Smooth muscle cell of trachea (primary cell): ENCODE measurements at places on chromosomes 3 and 15. TPM values are rescaled to one million over a fixed set of nuclear protein-coding genes. Genes with fewer than 3 reads are reported as not detected.

Gene MB21D2
- total RNA-seq = 6.1 and 8.1 TPM in 2 replicates

Gene PPIB
- total RNA-seq = 806 and 902 TPM in 2 replicates

Gene ILDR1
- not detected in 2 replicates for total RNA-seq

Gene NDN
- 59.6 and 132 TPM in 2 replicates for total RNA-seq

Gene OIP5
- 1.5 and 10.0 TPM in 2 replicates for total RNA-seq

Gene MAPK6
- 49.1 and 56.7 TPM in 2 replicates for total RNA-seq
